WERI-Rb-1 (cell line): ENCODE measurements at places on chromosomes 1 and 21.

DNA sequence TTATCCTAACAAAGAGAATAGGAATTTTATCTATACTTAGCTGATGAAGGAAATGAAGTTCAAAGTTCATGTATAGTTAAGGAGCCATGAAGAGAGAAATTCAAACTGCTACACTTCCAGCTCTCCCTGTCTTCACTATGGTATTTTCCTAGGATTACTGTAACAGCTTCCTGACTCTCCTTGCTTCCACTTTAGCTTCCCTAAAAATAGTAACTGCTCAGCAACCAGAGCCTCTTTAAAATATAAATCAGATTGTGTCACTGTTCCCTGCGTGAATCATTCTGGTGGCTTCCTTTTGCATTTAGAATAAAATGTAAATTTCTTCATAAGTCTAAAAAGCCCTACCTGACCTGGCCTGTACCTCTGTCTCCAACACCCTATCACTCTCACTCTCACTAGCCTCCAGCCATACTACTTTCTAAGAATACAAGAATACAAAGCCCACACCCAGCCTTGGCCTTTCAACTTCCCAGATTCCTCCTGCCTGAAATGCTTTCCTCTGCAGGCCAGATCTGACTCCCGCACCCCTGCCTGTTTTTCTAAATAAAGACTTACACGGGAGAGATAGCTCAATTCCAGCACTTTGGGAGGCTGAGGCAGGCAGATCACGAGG lies 30.5 kb downstream of the OR10J1 start:
- no peak for DNase-seq

DNA sequence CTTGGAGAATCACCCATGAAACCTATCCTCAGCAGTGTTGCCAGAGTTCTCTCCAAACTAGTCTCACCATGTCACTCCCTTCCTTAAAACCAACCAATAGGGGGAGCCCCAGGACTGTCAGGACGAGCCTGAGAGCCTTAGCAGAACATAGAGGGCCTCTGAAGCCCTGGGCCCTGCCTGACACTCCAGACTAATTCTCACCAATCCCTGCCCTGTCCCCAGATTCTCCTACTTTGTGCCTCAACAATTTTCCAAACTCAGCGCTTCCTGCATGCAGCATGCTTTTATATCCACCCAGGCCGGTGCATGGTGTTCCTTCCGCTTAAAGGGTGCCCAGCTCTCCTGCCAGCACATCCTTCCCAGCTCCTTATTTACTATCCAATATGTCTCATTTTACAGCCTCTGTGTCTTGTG lies 42.7 kb downstream of the HSD3B1 start:
- peak; percentile 65 for DNase-seq

DNA sequence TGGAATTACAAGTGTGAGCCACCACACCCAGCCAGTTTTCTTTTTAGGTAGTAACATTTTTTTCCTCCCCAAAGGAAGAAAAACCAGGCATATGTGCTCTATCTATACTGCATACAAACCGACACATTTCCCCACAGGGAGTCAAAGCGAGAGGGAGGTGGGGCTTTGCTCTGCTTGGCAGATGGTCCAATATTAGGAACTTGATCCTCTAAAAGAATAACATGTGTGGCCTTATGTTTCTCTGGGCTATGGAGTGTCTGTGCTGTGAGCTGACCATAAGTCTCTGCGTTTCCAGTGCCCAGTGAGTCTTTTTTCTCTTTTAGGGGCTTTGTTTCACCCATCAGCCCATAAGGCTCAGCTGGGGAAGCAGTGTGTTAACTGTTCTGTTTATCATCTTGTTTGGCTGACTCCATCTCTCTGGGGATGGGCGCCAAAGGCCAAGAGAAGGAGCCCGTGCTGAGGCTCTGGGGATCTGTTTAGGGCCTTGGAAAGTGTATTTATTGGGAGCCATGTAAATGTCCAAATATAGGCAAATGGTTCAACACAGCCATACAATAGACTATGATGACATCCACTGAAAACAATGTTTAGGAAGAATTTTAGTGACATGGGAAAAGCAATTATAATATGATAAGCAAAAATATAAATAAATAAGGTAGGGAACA lies 20.2 kb downstream of the LMOD1 start:
- DNase-seq: peak; percentile 97

DNA sequence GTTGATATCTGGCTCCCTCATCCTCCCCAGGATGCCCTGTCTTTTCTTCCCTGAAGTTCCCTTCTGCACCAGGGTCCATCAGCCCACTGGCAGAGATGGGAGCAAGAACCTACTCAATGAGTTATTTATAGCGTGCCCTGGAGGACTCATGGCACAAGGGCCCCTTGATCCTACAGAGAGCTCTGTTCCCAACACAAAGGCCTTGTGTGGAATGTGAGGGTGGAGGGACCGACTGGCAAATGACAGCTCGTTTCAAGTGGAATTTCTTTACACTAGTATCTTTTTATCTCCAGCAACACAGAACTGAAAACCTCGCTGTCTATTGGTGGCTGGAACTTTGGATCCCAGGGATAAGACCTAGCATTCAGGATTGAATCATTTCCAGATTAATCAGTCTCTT lies 22.4 kb downstream of the CHI3L2 start:
- DNase-seq: no peak

DNA sequence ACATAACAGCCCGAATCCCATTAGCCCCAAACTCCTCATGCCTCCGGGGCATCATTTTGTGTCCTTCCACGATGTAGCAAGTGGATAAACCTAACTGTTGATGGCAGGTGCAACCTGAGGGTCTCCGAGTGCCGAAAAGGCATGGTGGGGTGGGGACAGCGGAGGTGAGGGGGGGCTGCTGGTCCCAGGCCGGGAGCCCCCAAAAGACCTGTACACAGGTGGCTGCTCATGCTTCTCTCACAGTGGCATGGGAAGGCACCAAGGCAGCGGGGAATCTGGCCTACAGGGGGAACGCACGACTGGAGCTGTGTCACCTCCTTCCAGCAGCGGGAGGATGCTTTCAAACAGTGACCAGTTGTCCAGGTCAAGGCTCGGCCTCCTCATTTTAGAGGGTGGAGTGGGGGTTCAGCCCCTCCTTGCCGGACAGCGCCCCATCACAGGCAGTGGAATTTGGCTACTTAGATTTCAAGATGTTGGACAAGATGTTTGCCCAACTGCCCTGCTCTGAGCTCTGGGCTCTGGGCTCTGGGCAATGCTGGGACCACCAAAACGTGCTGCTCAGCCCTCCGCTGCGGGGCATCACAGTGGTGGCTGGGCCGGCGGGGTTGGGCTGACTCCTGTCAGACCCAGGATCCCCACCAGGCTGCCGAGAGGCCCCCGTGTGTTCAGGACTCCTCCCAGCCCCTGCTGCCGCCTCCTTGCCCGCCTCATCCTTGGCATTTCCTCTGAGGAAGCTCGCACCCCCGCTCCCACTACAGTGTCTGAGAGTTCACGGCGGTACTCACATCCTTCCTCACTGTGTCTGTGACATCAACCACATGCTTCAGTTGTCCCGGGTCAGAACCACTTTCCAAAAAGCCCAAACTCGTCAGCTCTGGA lies 7.6 kb downstream of the DNMT3L start:
- DNase-seq: peak; percentile 6

- DNase-seq: no peak
Observed at GRCh38 chr1:62370594-62370993, 51.4 kb upstream of the KANK4 start.

DNA sequence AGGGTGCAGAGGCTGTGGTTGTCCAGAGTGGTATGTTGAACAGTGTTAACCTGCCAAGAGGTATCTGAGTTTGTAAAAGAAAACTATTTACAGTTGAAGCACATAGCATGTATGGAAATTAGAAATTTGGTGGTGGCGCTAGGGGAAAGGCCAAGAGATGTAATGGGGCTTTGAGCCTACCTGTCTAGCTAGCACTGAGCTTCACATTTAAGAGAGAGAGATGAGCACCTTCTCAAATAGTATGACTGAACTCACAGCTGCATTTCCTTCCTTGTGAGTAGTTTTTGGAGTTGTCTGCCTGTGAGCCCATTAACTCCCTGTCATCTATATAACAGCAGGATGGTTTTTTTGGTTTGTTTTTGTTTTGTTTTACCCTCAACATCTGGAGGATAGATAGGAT lies 4.0 kb downstream of the CLIC4 start:
- DNase-seq: no peak

GRCh38 chr1:189819751-189820150 lies 657.9 kb downstream of the BRINP3 start:
- no peak for DNase-seq

GRCh38 chr1:230153641-230154296 lies 86.7 kb downstream of the GALNT2 start:
- no peak for DNase-seq

- DNase-seq: no peak
Observed at GRCh38 chr1:1419363-1419812, 1.7 kb downstream of the ANKRD65 start.

- peak; percentile 60 for DNase-seq
Observed at GRCh38 chr1:159867664-159868026, 5.2 kb upstream of the VSIG8 start.

DNA sequence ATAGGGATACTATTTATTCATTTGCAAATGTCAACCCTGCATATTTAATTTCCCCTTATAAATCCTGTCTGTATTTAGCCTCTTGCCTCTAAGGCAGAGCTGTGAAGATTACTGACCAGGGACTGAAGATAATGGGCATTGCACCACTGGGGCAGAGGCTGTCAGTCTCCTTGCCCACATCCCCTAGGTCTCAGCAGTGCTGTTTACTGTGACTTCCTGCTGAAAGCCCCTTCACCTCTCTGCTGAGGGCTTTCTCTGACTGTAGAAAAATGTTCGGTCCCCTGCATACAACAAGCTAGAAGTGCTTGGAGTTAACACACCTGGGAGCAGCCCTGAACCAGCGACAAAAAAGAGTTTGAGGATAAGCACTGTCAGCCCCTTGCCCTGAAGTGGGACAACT lies 28.8 kb downstream of the SLC5A9 start:
- no peak for DNase-seq

DNA sequence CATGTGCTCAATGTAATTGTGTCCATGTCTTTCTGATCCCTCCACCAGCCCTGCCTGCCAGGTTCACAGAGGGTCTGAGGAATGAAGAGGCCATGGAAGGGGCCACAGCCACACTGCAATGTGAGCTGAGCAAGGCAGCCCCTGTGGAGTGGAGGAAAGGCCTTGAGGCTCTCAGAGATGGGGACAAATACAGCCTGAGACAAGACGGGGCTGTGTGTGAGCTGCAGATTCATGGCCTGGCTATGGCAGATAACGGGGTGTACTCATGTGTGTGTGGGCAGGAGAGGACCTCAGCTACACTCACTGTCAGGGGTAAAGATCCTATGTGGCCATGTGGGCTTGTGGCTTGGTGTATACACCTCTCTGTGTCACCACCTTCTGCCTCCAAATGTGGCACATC lies 91.4 kb downstream of the OBSCN start:
- DNase-seq: no peak

- DNase-seq: no peak
Observed at GRCh38 chr1:211742889-211743529, 67.6 kb upstream of the NEK2 start.

DNA sequence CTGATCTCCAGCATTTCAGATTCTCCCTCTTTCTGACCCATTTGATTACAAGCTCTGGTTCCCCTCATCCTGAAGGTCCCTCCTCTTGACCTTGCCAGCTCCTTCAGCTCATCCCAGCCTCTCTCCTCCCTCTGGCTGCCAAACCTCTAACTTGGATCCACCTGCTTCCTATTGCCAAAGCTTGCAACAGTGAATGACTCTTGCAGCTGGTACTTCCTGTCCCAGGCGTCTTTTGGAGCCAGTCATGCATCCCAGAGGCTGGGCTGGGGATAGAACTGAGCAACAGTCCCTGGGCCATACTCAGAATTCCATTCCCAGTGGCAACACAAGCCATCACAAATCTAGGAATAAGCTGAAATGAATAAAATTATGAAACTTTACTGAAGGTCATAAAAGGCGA lies 27.7 kb upstream of the SPOCD1 start:
- no peak for DNase-seq

- DNase-seq: no peak
Observed at GRCh38 chr1:97192872-97193572, 471.4 kb downstream of the PTBP2 start.

DNA sequence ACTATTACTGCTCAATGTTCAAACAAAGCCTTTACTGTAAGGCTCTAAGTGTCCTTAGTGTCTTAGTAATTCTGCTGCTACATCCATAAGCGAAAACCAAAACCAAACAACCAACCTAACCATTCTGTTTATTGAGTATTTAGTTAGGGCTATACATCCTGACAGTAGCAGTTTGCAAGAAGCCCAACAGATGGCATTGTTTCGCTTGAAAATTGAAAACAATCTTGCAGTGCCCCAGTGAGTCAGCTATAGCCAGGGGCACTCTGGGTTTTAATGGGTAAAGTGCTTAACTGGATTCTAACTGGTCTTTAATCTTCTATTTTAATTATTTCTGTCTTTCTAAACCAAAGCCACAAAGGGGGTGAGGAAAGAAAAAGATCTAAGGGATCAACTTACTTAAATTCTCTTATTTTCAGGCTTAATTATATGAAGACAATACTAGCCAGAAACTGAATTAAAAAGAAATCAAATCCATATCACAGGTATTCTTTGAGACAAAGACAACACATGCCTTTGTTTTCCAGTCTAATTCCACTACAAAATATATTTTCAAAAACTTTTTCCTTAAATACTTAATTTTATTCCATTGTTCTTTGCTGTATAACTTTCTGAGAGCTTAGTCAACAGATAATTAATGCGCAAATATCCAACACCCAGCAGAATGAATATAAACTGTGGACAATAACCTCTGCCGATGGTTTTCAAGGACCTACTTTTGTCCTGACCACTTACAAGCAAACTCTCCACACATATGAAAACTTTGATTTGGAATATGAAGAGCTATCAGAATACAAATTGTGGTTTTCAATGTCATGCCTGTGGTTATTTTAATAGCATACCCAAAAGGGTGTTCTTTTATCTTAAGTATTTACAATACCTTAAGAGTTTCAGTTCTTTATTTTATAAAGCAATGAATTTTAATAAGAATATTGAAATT lies 15.2 kb downstream of the POGZ start:
- DNase-seq: peak; percentile 90

DNA sequence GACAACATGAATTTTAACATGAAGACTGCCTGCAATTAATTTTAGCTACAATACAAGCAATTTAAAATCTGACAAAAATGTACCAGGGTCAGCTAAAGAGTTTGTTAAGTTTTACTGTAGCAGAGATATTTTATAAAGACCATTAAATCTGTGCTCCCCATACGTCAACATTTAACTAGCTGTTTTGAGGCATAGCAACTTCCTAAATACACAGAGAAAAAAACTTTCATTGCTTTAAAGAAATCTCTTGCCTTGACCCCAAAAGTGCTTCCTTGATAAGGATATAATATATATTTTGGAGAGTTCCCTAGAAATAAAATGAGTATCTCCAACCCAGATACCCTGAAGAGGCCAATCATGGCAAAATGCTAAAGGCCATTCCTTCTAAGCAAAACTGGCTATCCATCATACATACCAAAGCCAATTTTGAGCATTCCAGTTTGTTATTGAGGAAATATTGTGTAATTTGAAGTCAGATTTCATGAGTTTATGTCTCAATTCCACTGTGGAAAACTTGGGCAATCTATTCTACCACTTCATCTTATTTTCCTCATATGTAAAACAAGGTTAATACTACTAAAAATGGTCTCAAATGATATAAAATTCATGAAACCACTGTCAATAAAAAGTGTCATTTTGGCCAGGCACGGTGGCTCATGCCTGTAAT lies 19.1 kb downstream of the ASPM start:
- DNase-seq: no peak

GRCh38 chr1:229471175-229471574 lies 37.0 kb downstream of the NUP133 start:
- DNase-seq: no peak
